ENCODE measurements at places on chromosomes 12 and 14. TPM values are rescaled to one million over a fixed set of nuclear protein-coding genes. Genes with fewer than 3 reads are reported as not detected.

DNA sequence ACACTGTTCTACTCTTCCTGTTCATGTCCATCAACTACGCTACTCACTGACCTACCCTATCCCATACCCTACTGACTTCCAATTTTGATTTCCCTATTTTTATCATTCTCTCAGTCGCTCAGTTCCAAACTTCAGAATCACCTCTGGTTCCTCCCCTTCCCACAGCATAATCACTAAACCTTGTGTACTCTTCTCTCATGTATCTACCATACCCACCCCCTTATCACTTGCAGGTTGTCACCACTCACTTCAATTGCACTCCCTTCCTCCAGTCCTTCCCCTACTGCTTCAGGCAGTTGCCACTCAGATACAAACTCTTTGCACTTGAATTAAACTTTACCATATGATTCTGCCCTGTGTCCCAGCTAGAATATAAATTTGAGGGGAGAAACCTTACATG lies 6.3 kb downstream of the RACGAP1 start:
- DNase-seq: no peak

Gene POTEG
- not detected for total RNA-seq

DNA sequence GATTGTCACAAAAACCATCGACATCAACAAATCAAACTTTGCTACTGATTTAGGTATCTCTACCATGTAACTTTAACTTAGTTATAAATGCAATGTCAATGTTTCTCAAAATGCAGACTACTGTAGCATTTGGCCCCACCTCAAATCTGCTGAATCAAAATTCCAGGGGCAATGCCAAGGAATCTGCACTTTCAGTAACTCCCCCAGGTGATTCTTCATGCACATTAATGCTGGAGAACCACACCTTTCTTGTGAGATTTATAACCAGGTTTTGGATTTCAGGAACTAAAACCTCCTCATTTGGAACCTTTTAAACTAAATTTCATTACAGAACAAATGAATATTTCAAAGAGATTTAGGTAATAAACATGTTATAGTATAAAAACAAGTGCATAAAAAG lies 4.9 kb downstream of the ATP2B1 start:
- DNase-seq: no peak

- no peak for DNase-seq
Measured at GRCh38 chr14:91511043-91511383, 903 bp upstream of the PPP4R3A start.

GRCh38 chr12:50589650-50590435 lies 85.1 kb downstream of the DIP2B start:
- DNase-seq: no peak

DNA sequence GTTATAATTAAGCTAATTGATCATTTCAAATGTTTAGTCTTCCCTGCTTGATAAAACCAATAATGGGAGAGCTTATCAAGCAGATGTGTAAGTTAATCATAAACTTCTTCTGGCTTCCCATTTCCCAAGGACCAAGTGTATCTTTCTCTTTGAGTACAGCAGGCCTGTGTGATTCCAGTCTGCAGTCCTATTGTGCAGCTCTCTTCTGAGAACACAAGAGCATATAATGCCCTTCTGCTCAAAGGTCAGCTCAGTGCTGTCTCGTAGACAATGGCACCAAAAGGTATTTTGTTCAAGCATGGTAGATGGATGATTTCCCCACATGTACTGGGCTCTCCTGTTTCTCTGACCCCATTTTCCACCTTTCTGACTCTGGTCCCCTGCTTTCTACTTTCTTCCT lies 101.8 kb upstream of the DYRK2 start:
- DNase-seq: no peak

Gene CNPY2
- 133 TPM for total RNA-seq

DNA sequence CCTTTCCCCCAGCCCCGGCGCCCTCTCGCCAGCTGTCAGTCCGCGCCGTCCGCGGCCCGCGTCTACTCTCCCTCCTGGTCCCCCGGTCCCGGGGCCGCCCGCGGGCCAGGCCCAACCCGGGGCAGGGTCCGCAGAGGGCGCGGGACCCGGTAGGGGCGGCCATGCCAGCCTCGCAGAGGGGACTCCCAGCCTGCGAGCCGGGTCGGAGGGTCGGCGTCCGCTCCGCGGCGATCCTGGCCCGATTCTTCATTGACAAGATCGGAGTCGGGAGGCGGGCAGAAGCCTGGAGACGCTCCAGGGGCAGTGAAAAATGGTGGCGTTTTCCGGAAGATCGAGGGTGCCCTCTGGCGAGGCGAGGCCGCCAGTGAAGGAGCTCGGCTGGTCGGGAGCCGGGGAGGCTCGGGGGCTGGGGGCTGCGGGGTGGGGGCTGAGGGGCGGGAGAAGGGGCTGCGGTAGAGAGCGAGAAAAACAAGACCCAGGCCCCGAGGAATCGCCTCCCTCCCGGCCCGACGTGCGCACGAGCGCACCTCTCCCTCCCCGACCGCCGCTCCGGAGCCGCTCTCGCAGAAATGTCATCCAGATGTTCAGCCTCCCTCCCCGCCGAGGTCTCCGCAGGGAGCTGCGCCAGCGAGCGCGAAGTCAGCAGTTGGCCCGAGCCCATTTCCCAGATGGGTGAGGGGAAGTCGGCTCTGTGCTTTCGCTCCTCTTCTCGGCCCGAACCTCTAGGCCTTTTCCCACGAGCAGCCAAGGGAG lies 647 bp upstream of the TGFB3 start:
- DNase-seq: peak; percentile 74

Gene E2F7
- total RNA-seq: 6.3 TPM

GRCh38 chr14:67137744-67138371 lies 51.4 kb upstream of the GARIN2 start:
- no peak for DNase-seq

GRCh38 chr12:60194678-60195077 lies 598.8 kb downstream of the SLC16A7 start:
- no peak for DNase-seq

DNA sequence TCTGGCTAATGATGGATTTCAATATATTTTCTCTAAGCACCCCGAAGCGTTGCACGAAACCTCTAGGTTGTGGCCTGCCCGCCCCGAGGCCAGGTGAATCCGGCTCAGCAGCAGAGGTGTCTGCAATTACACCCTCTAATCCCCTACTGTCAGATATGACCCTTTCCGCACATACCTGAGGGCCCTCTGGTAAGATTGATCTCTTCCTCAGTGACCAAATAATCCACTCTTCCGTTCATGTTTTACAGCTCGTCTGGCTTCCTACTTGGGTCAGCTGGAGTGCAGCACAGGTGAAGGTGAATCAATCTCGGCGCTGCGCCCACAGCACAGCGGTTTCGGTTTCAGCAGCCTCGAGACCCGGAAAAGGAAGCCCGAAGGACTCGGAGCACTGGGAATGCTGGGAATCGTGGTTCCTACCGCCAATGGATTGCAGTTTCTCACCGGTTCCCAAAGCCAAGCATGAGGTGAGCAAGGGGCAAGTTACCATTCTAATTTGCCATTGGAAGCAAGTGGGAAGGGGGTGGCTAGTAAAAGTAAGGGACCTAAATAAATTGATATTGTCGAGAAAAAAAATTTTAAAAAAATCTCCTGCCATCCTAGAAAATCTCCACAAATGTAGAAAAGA lies at the start of gene SYNJ2BP:
Gene SYNJ2BP (minus strand): TSS at position 366 of the 625 bp plus-strand sequence. CDS start 127 bp downstream, at position 239.
- peak; percentile 53 for DNase-seq

GRCh38 chr12:3128498-3129293 lies 51.5 kb downstream of the TSPAN9 start:
- no peak for DNase-seq

Gene SMOC1
- not detected for total RNA-seq

DNA sequence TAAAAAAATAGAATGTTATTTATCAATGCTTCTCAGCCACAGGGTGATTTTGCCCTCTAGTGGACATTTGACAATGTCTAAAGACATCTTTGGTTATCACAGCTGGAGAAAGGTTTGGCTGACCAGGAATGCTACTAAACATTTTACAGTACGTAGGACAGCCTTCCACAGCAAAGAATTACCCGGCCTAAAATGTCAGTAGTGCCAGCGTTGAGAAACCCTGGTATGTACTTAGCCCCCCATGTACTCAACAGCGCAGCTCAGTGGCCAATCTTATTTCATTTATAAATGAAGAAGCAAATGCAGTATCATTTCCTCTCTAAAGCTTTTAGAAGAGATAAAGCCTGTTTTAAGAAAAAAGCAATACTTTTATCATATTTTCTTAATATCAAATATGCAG lies 5.8 kb downstream of the MARK3 start:
- peak; percentile 20 for DNase-seq

Gene BMP4
- not detected for total RNA-seq

GRCh38 chr14:56587701-56588100 lies 8.1 kb downstream of the TMEM260 start:
- DNase-seq: no peak

Gene EIF2S3B
- total RNA-seq: 2.4 TPM

Gene NR1H4
- not detected for total RNA-seq

- no peak for DNase-seq
Measured at GRCh38 chr14:89179891-89180404, 237.1 kb downstream of the FOXN3 start.

GRCh38 chr14:29930283-29930682 lies 2.6 kb upstream of the PRKD1 start:
- DNase-seq: no peak

DNA sequence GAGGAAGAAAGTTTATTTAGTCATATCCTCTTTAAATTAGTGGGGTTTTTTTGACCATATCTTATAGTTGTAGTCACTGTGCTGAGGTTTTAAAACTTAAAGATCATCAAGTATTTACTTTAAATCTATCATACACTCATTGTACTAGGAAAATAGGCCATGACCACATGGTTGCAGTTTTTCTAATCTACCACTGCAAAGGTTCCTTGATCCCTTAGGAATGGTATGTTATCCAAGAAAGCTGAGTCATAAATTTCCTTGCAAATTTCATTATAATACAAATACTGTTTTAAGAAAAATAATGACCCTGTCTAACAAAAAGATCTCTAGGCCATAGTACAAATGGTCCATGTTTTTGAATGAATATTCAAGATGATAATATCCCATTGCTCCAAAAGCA lies 74.7 kb downstream of the DBX2 start:
- no peak for DNase-seq

- peak; percentile 49 for DNase-seq
Measured at GRCh38 chr12:51217133-51217967, 512 bp downstream of the POU6F1 start.

Gene RPS6KA5
- 13.1 TPM for total RNA-seq

GRCh38 chr12:16636435-16637055 lies 30.6 kb upstream of the LMO3 start:
- no peak for DNase-seq

Gene KLRC2
- 0.82 TPM for total RNA-seq

- DNase-seq: peak; percentile 77
Measured at GRCh38 chr12:75480469-75480949, at the start of gene GLIPR1. Gene GLIPR1, plus strand, starts transcription at chr12:75480755. Its CDS starts 126 bp downstream, at chr12:75480881.

GRCh38 chr12:3832738-3833137 lies 40.5 kb downstream of the PARP11 start:
- DNase-seq: no peak

DNA sequence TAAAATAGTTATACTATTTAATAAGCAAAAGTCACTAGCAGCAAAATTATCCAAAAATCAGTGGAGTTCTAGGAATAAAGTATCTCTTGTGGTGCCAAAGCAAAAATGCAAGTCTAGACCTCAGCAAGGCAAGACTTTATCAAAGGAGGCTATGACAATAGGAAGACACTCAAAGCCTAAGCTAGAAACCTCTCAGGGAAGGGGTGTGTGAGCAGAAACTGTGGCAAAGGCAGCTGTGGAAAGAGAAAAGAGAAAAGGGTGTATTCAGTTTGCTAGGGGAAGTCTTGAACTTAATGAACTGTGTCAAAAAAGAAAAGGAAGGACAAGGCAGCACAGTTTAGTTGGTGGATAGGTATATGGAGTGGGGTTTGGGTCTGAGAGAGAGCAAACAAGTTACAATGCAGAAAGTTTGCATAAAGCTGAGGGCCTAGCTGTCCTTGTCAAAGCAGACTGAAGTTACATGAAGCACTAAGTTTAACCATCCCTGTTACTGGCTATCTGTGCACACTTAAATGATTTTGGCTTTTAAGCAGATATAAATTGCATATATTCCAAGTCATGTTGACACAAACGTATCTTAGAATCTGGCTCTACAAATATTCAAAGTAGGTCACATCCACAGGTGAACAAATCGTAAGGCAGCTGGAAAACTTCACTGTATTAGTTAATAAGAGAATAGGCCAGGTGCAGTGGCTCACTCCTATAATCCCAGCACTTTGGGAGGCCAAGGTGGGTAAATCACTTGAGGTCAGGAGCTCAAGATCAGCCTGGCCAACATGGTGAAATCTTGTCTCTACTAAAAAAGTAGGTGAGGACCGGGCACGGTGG lies 31.0 kb upstream of the AMN1 start:
- no peak for DNase-seq

Gene LMNTD1
- not detected for total RNA-seq

- no peak for DNase-seq
Measured at GRCh38 chr12:47303207-47303606, 223.4 kb upstream of the AMIGO2 start.

GRCh38 chr12:63981343-63981742 lies 136.8 kb downstream of the SRGAP1 start:
- no peak for DNase-seq

DNA sequence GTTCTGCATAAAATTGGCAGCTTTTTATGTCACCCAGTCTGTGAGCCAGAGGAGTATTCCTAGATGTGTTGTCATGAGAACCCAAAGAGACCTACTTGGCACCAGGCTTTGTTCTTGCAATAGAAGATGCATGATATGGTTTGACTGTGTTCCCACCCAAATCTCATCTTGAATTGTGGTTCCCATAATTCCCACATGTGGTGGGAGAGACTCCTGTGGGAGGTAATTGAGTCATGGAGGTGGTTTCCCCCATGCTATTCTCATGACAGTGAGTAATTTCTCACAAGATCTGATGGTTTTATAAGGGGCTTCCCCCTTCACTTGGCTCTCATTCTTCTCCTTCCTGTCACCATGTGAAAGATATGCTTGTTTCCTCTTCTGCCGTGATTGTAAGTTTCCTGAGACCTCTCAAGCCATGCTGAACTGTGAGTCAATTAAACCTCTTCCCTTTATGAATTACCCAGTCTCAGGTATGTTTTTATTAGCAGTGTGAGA lies 572.0 kb upstream of the ATP2B1 start:
- peak; percentile 30 for DNase-seq

Gene KRT74
- total RNA-seq: not detected

Gene ZNF140
- 17.0 TPM for total RNA-seq

DNA sequence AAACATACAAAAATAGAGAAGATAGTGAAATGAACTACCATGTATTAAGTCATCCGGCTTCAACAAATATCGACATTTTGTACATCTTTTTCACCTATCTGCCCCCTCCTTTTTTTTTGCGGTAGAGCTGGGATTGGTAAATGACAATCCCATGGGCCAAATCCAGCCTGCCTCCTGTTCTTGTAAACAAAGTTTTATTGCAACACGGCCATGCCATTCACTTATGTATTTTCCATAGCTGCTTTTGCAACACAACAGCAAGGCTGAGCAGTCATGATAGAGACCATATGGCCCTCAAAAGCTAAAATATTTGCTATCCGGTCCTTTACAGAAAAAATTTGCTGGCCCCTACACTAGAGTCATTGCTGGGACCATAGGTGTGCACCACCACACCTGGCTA lies 58.1 kb upstream of the PLEKHG3 start:
- no peak for DNase-seq

- no peak for DNase-seq
Measured at GRCh38 chr14:91158091-91158790, 44.4 kb downstream of the DGLUCY start.
